ENCODE measurements at places on chromosomes 5 and 9. TPM values are rescaled to one million over a fixed set of nuclear protein-coding genes. Genes with fewer than 3 reads are reported as not detected.

The CDH9 gene
- total RNA-seq = not detected

The CAAP1 gene
- total RNA-seq = 16.7 TPM

The ADGRD2 gene
- total RNA-seq = not detected

The MZB1 gene
- total RNA-seq = 0.89 TPM

Measured in skin of body (tissue), 3 donors.